T follicular helper cell (primary cell): ENCODE measurements at places on chromosomes 2 and 18.

DNA sequence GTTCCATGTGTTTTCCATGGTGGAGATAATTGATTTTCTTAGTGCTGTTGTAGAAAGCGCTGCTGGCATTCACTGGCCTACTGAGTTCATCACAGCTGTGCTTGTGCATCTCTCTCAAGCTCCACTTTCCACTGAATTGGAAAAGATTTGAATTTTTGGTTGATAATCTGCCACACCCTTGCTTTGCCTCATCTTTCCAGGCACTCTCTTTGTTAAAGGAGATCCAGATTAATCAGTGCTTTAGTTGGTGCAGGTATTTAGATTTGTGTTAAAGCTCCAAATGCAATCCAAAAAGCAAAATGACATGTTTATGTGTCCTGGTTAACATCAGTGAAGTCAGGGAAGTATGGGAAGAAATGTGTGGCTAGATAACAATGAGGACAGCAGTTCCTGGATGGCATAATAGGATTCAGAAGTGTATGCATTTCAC, 2.7 kb upstream of the COL3A1 start:
- no peak for DNase-seq

DNA sequence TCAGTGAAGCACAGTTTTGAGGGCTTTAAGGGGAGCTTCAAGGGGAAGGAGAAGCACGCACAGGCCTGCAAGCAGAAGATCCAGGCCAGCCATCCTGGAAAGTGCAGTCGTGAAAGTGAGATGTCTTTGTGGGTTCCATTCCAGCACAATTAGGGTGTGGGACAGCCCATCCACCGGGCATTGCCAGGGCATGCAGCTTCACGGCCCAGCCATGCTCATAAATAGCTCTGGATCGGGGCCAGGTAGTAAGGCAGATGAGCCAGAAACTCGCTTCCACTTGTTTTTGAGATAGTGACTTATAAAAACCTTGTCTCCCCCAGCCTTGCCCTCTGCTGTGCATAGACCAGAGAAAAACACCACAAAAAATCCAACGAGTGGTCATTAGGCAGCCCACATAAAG, 21.0 kb downstream of the KDSR start:
- no peak for DNase-seq

- DNase-seq: no peak
These were observed 85.3 kb upstream of the ITGA6 start for GRCh38 chr2:172342078-172342477.

- no peak for DNase-seq
These were observed 30.1 kb upstream of the MBOAT2 start for GRCh38 chr2:9033385-9034168.

DNA sequence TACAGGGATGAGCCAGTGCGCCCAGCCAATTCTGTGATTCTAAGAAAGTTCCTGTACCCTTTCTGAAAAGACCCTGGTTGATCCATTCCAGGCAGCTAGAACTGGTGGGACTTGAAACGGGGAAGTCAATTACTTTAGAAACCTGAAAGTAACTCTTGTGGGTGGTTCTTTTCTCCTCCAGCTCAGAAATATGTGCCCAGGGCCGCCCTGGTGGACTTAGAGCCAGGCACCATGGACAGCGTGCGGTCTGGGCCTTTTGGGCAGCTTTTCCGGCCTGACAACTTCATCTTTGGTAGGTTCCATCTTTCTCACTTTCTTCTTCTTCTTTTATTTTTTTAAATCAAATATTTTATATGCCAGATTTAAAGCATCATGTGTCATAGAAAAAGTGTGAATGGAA, 2.7 kb downstream of the TUBB6 start:
- no peak for DNase-seq

DNA sequence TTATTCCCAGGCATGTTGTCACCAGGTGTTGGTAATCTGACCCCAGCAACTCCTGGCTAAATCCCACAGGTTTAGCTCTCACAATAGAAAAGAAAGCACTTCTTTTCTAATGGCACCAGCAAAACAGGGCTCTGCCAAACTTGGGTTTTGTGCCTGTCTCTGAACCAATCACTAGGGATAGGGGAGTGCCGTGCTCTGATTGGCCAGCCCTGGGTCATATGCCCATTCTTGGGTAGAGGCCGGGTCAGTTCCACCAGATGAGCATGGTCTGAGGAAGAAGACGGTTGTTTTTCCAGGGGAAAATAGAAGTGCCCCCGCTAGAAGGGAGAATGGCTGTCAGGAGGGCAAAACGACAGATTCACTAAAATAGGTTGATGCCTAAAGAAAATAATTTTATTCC, 14.7 kb downstream of the CDK15 start:
- DNase-seq: no peak

- DNase-seq: no peak
These were observed 1224.8 kb upstream of the ZEB2 start for GRCh38 chr2:145744541-145745386.

GRCh38 chr18:21181766-21182165, 60.3 kb upstream of the GREB1L start:
- DNase-seq: no peak

GRCh38 chr2:157777427-157777826, 98.7 kb downstream of the ACVR1 start:
- DNase-seq: peak; percentile 28

DNA sequence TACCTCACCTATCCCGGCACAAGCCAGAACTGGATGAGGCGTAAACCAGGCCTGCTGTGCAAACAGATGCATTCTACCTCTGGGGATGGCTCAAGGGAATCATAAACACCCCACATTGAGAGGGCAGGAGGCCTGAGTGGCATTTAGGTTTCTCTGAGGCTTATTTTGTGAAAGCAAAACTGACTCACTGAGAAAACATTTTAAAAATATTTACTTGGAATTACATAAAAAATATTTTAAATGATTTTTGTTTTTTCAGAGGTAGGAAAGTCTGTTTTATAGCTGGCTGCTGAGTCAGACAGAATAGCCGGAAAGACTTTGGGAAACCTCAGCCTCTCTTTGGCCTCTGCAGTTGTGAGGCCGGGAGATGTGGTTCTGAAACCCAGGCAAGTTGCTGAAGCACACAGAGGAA, 244.1 kb downstream of the NCKAP5 start:
- no peak for DNase-seq

- DNase-seq: no peak
These were observed 15.7 kb downstream of the C1QL2 start for GRCh38 chr2:119142824-119143223.

DNA sequence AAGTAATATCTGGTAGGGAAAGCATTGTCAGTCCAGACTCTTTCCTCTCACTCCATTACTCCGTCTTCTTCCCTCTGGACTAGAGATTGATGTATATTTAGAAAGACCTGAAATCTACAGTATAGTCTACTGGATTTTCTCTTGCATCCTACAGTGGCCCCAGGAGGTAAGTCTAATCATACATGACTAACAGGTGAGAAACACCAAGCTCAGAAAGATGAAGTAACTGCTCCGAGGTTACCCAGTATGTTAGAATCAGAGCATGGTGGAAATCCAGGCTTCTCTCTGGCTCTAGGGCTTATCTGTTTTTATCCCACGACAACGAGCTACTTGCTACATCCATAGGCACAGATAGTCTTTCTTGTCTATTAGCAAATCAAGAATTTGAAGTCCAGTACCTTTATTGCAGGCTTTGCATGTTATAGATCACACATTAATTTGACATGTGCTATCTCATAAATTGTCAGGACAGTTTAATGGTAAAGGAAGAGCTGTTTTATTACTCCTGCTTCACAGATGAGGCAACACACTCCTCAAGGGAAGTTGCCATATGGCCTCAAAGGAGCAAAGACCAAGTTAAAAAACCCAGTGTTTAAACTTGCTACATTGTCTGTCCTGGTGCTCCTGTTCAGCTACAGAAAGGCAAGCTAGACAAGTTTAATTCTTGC, 484.3 kb downstream of the THSD7B start:
- no peak for DNase-seq

GRCh38 chr2:122873951-122874350, 1118.5 kb downstream of the TSN start:
- DNase-seq: no peak

DNA sequence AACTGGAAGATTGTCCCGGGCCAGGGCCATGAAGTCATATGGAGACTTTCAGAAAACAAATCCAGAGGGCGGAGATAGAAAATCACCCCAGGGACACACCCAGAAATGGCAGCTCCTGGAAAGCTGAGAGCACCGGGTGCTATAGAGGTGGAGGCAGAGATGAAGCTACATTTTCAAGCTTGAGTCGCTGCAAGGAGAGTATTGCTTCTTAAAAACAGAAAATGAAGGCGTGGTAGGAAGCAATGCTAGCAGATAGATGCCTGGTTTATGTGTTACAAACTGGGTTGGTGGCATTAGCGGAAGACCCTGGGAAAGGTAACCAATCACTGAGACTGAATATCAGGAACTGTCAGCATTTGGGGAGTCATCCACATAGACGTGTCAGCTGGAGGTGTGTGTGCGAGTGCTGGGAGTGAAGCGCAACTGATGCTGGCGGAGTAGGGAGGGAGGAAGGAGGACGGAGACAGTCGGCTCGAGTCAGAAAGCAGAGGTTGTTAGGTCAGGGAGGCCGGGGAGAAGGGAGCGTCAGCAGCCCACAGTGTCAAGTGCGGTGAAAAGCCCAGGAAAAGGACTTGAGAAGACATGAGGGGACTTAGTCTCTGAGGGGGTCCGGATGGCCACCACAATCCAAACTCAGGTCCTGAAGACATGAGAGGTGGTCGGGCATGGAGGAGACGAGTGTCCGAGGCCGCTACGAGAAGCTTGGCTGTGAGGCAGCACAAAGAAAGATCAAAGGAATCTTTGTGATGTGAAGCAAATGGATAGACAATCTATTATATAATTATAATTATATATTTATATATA, 45.4 kb downstream of the C18orf63 start:
- no peak for DNase-seq

- no peak for DNase-seq
These were observed 38.2 kb upstream of the MGAT4A start for GRCh38 chr2:98769114-98769476.

- DNase-seq: no peak
These were observed 220.1 kb upstream of the CTAGE1 start for GRCh38 chr18:22637787-22638186.

- no peak for DNase-seq
These were observed 39.3 kb downstream of the PELI1 start for GRCh38 chr2:64104933-64105332.

DNA sequence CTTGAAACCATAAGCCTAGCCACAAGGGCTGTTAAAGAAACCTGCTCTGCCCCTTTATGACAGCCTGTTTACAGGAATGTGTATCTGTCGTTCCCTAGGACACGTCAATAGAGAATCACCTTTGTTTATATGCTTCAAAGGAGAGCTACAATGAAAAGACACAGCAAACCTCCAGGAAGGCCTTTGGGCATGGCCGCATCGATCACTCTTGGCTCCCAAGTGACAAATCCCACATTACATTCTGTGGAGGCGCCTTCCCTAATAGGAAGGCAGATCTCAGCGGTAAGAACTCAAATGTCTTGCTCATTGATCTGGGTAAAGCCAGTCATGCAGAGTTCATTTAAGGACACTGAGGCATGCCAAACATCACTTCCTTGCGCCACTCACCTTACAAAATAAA, 26.5 kb downstream of the KIAA2012 start:
- DNase-seq: no peak

DNA sequence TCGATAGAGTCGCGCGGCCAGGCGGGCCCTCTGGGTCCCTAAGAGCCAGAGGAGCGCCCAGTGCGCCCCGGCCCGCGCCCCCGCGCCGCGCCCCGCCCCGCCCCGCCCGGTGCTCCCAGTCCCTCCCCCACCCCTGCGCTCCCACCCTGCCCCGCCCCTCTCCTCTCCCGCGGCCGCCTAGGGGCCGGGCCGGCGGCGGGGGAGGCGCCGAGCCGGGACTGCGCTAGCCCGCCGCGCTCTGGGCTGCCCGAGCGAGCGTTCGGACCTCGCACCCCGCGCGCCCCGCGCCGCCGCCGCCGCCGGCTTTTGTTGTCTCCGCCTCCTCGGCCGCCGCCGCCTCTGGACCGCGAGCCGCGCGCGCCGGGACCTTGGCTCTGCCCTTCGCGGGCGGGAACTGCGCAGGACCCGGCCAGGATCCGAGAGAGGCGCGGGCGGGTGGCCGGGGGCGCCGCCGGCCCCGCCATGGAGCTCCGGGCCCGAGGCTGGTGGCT, at the start of gene GPC1:
Gene GPC1, plus strand, starts transcription at position 207 of the 491 bp plus-strand sequence. Its CDS starts 256 bp downstream, at position 463.
- DNase-seq: peak; percentile 41

GRCh38 chr2:43149482-43150107, 76.8 kb downstream of the ZFP36L2 start:
- DNase-seq: no peak

GRCh38 chr2:176687944-176688343, 418.7 kb downstream of the MTX2 start:
- no peak for DNase-seq

DNA sequence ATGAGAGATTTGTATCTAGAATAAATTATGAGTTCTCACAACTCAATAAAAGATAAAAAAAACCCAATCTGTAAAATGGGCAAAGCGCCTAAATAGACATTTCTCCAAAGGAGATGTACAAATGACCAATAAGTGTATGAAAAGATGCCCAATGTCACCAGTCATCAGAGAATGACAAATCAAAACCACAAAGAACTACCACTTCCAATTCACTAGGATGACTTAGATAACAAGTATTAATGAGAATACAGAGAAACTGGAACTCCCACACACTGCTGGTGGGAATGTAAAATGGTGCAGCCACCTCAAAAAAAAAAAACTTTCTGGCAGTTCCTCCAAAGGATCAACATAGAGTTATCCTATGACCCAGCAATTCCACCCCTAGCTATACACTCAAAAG, 17.4 kb upstream of the COL6A3 start:
- no peak for DNase-seq

GRCh38 chr18:22879293-22879692, 53.8 kb upstream of the RBBP8 start:
- no peak for DNase-seq

- DNase-seq: no peak
These were observed 36.9 kb upstream of the PTMA start for GRCh38 chr2:231671270-231672050.

DNA sequence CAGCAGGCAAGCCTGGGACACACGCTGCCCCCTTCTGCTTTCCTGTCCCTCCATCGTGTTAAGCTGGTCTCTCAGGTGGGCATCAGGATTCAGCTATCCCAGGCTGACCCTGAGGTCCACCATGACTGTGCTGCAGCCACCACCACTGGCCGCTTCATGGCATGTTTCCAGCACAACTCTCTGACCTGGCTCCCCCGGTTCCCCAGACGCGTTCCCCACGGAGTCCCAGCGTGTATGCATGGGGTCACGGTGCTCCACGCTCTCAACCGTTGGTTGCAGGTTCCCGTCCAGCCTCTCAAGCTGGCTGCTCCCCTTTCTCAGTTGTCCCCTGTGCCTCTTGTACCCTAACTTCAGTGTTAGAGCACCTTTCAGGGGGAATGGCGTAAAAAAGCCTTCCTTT, 20.3 kb downstream of the HPCAL1 start:
- DNase-seq: no peak

- DNase-seq: no peak
These were observed 8.5 kb downstream of the SP140L start for GRCh38 chr2:230335461-230335863.

DNA sequence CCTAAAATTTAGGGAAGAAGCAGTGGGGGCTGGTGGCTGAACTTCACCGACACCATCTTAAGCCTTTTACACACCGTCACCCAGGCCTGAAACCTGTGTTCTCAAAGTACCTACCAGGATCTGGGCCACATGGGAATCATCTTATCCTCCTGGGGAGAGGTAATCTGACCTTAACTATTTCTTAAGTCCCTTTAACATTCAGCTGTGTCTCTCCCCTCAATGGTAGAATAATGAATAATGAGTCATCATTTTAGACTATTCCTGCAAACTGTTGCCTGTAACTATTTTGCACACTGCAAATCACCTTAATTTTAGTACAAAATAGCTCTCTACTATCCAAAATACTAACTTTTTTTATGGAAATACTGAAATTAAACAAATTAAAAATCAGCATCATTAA, 149.4 kb upstream of the KLF7 start:
- DNase-seq: no peak

- peak; percentile 64 for DNase-seq
These were observed 34.4 kb downstream of the CENPO start for GRCh38 chr2:24827321-24828237.
